ENCODE measurements at places on chromosomes 6 and 20.

DNA sequence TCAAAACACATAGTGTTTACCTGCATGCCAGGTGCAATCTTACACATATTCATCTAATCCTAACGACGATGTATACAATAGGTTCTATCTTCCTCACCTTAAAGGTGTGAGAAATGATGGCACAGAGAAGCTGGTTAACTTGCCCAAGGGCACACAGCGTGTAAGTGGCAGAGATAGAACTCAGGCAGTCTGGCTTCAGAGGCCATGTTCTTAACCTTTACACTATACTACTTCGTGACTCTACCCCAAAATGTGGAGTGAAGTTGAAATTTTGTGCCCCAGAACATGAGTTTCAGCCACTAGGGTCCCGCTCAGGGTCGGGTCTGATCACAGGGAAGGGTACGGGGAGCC is 584 bp downstream of the VPS52 start:
- no peak for DNase-seq

DNA sequence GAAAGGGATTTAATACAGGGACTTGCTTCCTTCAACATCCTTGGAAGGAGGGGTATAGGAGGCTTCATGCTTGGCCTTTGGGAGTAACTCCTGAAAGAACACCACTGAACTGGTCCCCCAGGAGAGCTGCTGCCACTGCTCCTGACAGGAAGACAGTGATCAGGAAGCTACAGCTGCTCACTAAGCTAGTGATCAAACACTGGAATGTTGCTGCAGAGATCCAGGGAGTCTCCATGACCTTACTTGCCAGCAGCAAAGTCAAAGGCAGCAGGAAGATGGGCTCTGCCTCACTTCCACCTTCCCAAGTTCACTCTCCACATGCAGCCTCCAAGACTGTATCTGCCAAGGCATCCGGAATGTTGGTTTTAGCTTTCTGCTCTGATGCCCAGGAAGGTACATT is 31.8 kb downstream of the PIM1 start:
- no peak for DNase-seq

GRCh38 chr20:63378626-63379025 is 17.5 kb upstream of the CHRNA4 start:
- no peak for DNase-seq

- no peak for DNase-seq
Observed at GRCh38 chr6:70270287-70271005, 32.4 kb downstream of the COL9A1 start.

GRCh38 chr20:58703765-58704371 is 11.3 kb downstream of the NPEPL1 start:
- DNase-seq, result no peak

DNA sequence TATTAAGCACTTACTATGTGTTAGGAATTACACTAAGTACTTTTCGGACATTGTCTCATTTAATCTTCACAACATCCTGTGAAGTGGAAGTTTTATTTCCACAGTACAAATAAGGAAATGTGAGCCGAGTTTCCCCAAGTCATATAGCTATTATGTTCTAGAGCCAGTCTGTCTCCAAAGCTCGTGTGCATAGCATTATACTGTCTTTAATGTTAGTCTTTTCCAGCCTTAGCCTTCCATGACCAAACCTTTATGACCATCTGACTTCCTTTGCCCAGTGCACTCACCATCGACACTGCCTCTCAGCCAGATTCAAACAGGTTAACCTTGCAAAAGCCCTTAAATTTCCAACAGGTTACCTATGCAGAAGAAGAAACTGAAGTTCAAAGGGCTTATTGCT is 55.7 kb downstream of the PKIB start:
- no peak for DNase-seq

GRCh38 chr6:3592371-3592941 is 135.6 kb upstream of the SLC22A23 start:
- DNase-seq, result no peak

GRCh38 chr6:40550202-40551101 is 36.7 kb downstream of the LRFN2 start:
- DNase-seq, result no peak

DNA sequence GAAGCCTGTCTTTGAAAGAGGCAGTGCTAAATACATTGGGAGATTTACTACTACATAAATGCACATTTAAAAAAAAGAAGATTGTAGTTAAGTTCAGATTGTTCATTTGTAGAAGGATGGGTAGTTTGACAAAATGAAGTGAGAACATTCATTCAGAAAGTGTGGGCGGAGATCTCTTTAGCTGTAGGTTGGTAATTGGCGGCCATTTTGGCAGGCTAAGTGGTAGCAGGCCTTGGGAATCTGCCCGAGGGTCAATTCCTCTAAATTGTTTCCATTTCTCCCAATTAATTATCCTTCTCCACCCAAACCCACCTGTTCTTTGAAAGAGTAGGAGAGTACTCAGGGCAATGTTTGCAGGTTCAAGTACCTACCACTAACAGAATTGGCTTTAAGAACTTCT is 17.9 kb downstream of the SOX4 start:
- DNase-seq, result no peak

DNA sequence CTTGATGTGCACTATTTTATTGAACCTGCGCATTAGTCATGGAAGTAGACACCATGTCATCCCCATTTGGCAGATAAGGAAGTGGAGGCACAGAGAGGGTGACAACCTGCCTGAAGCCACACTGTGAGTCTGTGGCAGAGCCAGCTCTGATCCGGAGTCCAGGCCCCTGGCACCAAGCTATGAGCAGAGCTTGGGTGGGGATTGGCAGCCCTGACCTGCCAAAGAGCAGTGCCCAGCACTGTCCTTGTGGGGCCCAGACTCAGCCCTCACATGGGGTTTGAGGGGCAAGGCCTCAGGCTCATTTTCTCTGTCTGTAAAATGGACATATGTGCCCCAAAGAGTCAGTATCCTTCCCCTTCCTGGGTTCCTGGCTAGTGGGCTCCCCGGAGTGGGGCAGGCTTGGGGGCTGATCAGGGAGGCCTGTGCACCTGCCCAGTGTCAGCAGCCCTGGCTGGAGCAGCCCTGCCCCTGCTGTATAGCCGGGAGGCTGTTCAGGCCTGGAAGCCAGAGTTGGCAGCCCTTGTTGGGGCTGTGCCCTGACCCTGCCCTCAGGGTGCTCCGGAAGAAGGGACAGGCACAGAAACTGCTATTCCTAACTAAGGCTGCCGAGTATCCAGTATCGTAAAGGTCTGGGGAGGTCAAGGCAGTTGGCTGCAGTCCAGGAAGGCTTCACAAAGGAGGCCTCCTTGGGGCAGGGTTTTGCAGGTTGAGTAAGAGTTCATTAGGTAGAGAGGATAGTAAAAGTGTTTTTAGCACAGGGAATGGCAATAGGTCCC is 38.7 kb downstream of the TGM2 start:
- no peak for DNase-seq

DNA sequence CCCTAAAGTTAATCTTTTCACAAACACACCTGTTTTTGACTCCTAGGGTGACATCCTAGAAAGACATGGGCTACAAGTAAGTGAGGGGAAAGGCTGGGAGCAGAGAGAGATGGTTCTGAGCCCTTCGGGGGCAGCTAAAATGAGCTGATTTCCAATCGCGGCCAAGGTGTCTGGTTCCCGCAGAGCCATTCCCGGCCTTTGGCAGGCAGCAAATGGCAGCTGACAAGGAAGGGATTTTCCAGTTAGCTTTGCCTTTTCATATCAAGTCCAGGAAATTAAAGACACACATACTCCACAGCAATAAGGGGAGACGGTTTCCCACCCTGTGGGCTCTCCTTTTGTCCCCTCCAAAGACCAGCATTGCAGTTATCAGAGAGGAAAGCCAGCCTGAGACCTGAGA is 228.5 kb downstream of the ZMYND8 start:
- no peak for DNase-seq

DNA sequence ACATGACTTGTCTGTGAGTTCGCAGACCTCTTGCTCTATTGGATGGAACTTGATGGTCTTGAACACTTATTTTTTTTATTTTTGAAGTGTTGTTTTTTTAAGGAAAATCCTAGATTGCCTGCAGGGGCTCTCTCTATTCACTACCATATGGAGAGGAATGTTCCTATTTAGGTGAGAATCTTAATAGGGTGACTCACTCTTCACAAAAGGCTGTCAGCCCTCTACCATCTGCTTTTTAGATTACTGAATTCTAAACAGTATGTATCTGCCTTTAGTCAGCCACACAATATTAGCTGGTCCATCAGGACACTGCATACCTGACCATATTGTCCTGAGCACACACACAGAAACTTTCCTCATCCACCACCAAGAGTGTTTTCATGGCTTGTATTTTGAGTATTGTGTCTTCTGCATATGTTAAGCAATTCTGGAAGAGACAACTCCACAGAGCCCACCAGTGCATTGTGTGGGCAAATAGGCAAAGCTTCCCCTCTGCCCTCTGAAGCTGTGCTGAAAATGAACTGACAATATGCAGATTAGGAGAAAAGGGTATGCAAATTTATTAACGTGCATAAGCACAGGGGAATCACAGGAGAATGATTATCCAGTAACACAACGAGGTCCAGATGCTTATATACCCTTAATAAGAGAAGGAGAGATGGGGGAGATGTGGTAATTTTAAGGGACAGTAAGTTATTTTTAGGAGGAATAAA is 6.6 kb upstream of the BTBD9 start:
- DNase-seq, result no peak

Measured in esophagus squamous epithelium (tissue), 5 donors.